NCI-H2081 (cell line): ENCODE measurements at places on chromosomes 1 and 21.

DNA sequence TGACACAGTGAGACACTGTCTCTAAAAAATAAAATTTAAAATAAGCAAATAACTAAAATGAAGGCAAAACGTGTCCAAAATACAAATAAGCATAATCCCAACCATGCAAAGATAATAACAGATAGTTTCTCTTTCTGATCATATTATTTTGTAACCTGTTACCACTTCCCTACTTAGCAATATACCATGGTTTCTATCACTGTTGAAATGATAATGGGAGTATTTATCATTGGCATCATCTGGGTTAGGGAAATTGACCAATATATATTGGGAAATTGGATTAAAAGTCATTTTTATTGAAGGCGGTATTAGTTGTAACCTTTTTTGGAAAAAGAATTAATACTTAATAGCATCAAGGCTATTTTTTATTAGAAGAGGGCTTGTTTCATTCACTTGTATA lies 47.0 kb downstream of the USP25 start:
- no peak for DNase-seq

DNA sequence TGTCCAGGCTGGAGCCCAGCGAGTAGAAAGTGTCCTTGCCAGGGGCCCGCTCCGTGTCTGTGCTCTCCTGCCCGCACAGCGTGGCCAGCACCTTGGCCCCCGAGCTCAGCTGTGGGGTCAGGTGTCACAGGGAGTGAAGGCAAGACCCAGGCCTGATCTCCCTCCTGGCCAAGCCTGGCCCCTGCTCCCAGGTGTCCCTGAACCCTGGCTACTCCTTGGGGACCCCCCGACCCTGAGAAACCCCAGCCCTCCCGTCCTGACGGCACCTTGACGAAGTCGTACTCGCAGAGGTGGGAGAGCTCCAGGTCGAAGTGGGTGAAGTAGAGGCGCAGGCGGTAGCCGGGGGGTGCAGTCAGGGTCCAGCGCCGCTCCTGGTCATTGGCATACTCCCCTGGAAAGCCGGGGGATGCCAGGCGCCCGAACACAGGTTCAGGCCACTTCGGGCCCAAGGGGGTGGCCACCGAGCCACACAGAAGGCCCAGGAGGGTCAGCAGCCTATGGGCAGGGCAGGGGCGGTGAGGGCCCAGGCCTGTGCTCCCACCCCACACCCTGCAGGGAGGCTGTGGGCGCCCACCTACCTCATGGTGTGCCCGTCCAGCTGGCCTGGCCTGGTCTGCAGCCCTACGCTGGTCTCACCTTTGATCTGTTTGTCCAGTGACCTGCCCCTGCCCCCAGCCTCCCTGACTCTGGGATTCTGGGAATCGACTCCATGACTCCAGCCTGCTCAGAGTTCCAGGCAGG lies at the start of gene MASP2:
TSS of gene MASP2 (minus strand) at position 615 of the 741 bp plus-strand sequence. CDS start at position 583, 32 bp downstream.
- DNase-seq, result no peak

GRCh38 chr1:19220991-19221390 lies 10.9 kb upstream of the UBR4 start:
- peak; percentile 18 for DNase-seq

- DNase-seq, result no peak
Measured at GRCh38 chr1:167328306-167328815, 107.7 kb downstream of the POU2F1 start.

- no peak for DNase-seq
Measured at GRCh38 chr1:232457595-232457994, 172.3 kb downstream of the SIPA1L2 start.

GRCh38 chr1:159900086-159900680 lies at the start of gene CFAP45:
Gene CFAP45 (minus strand): TSS chr1:159900165. CDS start chr1:159900098, 67 bp downstream.
- DNase-seq, result peak; percentile 65

DNA sequence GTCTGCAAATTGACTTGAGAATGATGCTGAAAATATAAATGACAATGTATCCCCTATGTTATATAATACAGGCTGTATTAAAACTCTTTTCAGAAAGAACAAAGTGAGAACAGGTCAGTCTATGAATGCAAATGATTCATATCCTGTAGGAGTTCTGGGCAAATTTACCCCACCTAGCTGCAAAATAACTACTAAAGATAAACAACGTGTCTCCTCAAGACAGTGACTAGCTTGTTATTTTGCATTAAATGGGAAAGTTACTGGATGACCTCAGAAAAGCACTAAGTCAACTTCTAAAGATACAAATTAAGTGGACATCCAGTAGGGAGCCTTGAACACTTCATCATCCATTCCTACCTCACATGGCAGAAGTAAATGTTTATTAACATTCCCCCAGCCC lies 11.1 kb downstream of the RNF19B start:
- no peak for DNase-seq

- no peak for DNase-seq
Measured at GRCh38 chr1:238061967-238062613, 171.4 kb upstream of the ZP4 start.

DNA sequence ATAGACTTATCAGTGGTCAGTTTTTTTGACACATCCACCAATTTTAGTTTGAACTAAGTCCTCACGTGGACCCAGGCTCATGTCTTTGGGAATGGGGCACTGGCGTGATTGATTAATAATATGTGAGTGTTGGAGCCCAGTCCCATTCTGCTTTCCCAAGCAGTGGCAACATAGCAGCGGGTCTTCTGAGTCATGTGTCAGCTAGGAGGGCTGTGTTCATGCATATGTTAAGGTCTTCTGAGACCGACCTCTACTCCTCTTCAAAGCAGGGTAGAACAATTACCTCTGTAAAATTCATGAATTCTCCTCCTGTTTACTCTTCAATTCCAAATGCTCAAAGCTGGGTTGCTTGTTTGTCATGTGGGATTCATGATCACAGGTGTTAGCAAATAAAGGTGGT lies 291.3 kb downstream of the CAMTA1 start:
- DNase-seq, result no peak

DNA sequence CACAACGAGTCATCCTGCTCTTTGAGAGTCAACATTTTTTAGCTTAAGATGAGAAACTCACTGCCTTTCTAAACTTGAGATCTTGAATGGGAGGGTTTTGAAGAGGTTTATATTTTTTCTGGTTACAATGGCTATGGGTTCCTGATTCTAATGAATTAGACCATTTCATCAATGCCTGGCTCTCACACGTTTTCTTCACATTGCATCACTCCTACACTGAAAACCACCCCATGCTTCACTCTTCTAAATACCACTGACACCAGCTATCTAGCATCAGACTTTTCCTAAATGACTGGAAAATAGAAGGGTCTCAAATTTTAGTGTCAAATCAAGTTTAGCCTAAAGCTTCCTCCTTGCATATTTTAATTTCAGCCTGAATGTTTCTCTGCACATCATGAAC lies 606.1 kb upstream of the USP24 start:
- no peak for DNase-seq

GRCh38 chr21:43923391-43923790 lies 58.4 kb downstream of the AGPAT3 start:
- no peak for DNase-seq

- DNase-seq, result no peak
Measured at GRCh38 chr21:31294691-31295090, 49.4 kb downstream of the TIAM1 start.

- no peak for DNase-seq
Measured at GRCh38 chr1:169692756-169693460, 18.5 kb downstream of the SELL start.

DNA sequence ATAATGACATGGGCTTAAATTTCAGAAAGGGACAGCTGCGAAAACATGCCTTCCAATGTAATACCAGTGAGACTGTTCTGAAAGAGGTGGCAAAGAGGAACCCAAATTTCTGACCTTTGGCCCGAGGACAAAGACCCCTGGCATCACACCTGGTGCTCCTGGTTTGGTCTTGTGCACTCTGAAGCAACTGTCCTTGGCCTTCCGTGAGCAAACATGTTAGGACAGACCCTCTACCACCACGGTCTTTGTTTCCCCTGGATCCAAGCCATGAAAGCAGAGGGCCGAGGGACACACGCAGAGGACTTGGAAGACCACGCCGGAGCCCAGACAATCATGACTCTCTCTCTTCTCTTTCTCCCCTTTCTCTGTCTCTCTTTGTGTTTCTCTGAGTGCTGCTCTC lies 6.0 kb downstream of the REG4 start:
- no peak for DNase-seq

DNA sequence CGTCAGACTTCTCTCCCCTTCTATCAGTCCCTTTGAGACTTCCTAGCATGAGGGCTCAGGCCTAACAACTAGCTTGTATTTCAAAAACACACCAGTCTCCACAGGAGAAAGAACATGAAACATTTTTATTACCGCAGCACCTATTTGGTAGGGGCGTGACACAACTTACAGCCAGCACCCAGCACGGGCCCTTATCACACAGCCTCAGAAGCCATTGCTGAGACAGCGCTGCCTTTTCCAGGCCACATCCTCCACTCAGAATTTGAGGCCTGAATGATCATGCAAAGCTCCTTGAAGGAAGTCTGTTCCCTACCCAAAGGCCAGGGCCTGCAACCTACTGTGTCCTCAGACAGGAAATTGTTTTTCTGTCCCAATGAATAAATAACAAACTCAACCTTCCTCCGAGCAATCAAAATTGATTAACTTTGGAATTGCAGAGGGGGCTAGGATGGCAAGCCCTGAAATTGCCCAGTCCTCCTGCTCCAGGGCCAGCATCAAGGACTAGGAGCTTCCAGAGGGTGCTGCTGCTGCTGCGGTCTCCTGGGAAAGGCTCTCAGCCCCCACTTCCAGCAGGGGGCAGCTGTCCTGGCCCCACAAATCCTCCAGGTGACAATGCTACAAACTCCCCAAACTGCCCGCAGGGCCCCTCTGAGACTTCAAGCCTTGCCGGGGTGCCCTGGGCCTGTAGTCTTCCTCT lies 94.3 kb upstream of the GALNT2 start:
- no peak for DNase-seq

DNA sequence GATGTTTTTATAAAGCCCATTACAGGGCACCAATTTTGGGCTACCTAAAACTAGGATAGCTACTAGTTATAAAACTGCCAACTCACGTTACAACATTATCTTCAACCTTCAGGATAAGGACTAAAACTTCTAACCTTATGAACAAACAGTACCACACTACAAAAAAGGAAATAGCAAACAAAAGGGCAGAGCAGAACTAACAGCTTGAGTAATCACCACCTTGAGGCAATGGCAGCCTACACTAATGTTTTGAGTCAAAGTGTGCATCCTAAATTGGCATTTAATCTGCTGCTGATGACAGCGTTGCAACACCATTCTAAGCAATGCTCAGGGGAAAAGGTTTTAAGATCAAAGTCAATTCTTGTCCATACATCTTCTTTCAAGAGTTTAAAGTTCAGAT lies 27.2 kb downstream of the PTP4A2 start:
- DNase-seq, result peak; percentile 67
